ENCODE measurements at places on chromosomes 5 and 9.

GRCh38 chr9:16023446-16023845 lies 470.6 kb downstream of the CCDC171 start:
- no peak for DNase-seq

- no peak for DNase-seq
Measured at GRCh38 chr5:5504325-5504724, 81.8 kb downstream of the ICE1 start.

- no peak for DNase-seq
Measured at GRCh38 chr9:135388530-135388929, 91.1 kb upstream of the PPP1R26 start.

GRCh38 chr5:168699002-168699401 lies 119.8 kb upstream of the PANK3 start:
- DNase-seq: no peak

DNA sequence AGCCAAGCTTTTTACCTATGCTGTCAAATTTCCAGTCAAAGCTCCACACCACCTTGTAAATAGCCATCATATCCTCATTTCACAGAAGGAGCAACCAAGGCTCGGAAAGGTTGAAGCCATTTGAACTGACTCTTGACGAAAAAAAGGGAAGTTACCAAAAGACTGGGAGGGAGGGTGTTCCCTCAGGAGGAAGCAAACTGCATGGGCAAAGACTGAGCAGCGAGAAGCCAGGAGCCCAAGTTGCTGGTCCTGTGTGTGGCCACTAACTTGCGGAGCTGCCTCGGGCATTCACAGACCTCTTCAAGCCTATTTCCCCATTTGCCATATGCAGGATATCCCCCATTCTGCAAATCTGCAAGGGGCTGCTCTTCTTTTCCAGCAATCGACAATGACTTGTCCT lies 37.4 kb downstream of the TTLL11 start:
- DNase-seq: peak; percentile 1

DNA sequence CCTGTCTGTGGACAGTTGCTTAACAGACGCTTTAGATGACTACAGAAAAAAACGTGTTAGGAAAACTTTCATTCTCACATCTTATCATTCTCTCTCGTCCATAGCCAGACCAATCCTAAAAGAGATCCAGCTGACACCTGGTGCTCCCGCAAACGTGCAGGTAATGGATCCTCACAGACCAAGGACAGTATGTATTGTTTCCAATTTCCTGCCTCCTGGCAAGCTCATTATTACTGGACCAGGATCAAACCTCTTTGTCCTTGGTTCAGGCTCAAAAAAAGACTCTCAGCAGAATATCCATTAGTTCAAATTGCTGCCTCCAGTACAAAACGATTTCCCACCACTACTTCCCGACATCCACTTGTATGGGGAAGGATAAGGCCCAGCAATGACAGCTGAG lies 62.4 kb downstream of the SERINC5 start:
- DNase-seq: no peak

GRCh38 chr9:10005206-10005605 lies 607.6 kb downstream of the PTPRD start:
- DNase-seq: no peak

DNA sequence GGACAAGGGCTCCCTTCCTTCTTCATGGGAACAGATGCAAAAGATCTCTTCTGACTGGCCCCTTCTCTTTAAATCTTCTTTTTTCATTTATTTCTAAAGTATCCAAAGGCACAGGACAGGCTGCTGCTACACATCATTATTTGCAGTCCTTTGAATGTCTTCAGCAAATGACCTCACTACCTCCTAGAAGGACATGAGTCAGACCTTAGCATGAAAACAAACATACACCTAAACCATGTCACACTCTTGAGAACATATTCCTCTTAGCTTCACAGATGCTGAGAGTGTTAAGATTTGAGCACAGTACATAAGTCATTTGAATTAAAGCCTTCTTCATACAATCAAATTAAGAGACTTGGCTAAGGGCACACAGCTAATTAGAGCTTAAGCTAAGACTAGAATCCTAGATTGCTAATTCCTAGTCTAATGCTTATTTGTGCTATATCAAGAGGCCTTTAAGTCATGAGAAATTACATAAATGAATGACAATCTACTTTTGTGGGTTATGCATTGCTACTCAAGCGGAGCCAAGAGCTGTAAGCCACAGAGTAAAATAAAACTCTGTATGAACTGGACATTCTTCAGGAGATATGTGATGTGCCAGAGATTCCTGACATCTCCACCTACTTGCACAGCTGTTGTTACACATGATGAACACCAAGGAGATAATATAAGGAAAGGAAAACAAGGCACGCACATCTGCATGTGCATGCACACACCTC lies 109.1 kb upstream of the PTGER4 start:
- DNase-seq: no peak

- DNase-seq: no peak
Measured at GRCh38 chr5:35664584-35664983, 46.9 kb downstream of the SPEF2 start.
